Pons (tissue), 1 donor: ENCODE measurements at places on chromosomes 5 and 9.

- DNase-seq: no peak
Observed at GRCh38 chr5:98110791-98111190, 662.7 kb upstream of the RGMB start.

DNA sequence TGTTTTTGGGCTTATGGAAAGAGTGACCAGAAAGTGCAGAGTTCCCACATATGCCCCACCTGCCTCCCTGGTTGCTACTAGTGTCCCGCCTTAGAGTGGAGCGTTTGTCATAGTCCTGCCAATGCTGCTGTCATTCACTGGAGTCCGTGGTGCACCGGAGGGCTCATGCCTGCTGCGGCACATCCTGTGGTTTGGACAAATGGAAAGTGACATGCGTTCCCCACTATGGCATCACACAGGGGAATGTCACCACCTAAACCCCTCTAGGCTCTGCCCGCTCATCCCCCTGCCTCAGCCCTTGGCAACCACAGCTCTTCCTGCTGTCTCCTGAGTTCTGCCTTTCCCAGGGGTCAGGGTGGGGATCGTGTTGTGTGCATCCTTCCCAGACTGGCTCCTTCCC is 29.2 kb downstream of the IRX4 start:
- DNase-seq: no peak

- peak; percentile 92 for DNase-seq
Observed at GRCh38 chr9:101530076-101530711, 3.5 kb upstream of the RNF20 start.

- no peak for DNase-seq
Observed at GRCh38 chr9:97517331-97518089, 16.0 kb downstream of the TMOD1 start.

GRCh38 chr9:84366683-84367082 is 26.1 kb upstream of the SLC28A3 start:
- no peak for DNase-seq

DNA sequence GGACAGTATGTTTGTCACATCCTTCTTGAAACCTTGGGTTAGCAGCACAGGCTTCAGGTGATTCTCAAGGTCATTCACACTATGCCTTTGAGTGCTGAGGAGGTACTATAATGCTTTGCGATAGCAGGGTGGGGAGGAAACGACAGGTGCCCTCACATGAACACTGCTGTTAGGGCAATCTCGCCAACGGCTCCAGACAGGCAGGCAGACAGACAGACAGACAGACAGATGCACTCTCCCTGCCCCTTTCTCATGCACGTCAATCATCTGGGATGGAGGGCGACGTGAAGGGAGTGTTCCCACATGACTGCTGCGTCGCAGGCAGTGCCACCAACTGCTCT is 82.9 kb downstream of the RAPGEF1 start:
- DNase-seq: no peak

DNA sequence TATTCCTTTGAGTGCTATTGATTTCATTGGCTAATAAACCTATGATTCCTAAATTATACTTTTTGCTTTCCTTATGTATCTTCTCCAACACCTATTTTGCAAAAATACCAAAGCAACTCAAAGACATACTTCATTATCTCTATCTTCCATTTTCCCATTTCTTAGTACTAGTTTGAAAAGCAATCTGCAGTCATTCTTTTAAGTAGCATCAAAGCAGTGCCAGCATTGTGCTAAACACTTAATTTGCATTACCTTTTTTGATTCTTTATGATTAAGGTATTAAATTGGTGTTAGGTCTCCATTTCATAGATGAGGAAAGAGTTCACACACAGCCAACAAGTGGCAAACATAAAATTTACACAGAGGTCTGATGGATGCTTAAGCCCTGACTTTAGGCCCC is 330.3 kb downstream of the ARL15 start:
- no peak for DNase-seq

- no peak for DNase-seq
Observed at GRCh38 chr9:34961574-34962490, 3.7 kb downstream of the PHF24 start.

DNA sequence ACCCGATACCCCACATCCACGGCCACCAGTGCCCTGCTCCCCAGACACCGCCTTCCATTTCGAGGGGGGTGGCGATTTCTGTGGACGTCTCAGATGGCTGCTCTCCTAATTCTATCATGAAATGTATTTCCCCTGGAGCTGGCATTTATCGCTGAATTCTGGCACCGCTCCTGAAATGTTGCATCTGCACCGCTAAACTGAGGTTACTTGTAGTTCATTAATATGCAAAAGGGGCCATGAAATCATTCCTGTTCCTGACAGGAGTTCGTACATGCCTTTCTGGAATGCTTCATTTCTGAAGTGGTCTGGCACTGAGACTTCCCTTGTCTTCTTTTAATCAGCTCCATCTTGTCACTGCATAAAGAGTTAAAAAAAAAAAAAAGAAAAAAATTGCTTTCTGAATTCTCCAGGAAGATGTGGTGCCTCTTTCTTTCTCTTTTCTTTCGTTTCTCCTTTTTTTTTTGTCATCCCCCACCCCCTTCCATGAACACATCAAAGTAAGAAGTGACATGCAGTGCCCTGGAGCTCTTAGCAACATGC is 97.7 kb upstream of the SMARCA2 start:
- DNase-seq: no peak

- DNase-seq: no peak
Observed at GRCh38 chr5:820245-820644, 30.5 kb downstream of the ZDHHC11 start.

DNA sequence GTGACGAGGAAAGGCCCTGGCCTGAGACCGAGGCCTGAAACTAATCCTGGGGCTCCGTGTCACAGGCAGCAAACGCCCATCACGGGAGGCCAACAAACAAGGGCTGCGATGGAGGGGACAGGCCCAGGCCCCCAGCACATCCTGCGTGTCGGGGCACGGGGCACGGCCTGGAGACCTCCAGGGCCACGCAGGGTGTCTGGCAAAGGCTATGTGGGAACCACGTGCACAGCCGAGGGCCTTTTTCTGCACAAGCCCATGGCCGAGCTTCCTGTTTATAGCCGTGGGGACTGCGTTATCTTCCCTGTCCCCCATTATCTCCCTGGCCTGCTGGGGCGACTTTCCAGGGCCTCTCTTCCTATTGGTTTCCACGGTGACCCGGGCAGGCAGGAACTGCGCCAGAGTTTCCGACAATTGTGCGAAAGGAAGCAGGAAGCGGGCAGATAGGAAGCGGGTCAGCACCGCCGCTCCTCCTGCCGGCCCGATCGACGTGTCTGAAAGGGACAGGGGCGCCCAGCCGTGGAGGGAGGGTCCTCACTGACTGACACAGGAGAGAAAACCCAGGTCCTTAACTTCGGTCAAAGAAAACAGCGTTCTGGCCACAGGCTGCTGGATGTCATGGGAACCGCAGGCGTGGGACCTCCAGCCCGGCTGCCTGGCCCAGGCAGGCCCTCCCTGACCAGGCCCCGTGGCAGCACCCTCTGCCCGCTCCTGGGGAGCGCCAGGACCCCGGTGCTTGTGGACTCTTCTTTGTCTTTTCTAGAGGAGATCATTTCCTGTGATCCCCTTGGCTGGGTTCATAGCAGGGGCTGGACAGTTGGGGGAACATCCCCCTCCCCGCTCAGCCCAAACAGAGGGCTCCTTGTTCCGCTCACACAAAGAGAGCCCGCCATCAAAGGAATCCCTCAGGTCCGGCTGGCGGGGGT is 29.1 kb upstream of the SEC16A start:
- DNase-seq: peak; percentile 93

DNA sequence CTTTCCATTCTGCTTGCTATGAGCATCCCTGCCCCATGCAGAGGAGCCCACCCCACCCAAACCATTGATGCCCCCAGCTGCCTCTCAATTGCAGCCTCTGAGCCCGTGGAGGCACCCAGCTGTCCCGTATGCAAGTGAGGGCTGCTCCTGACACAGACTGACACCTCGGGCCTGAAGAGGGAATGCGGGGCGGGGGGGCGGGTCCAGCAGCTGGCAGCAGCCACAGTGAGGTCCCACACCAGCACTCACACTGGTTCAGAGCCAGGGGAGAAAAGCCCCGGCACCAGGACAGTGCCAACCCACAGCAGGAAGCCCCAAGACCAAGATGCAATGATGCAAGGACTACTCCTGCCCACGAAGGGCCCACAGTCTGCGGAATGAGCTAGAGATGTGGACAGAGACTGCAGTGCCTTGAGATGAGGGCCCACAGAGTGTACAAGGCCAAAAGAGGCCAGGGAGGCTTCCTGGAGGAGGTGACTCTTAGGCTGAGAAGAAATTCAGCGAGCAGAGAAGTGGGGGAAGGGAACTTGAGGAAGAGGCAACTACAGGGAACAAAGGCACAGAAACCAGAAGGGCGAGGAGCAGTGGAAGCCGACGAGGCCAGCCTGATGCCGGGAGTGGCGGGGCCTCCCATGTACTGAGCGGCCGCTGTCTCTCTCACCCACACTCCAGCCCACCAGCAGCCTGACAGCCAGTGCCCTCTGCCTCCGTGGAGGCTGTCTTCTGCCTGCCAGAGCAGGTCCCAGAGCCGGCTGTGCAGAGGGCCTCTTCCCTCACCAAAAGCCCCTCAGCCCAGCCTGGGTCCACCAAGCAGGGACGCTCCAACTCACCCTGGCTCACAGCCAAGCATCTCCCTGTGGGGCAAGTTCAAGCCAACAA is 9.2 kb downstream of the EEIG1 start:
- DNase-seq: peak; percentile 97

GRCh38 chr9:112249277-112249676 is 74.2 kb upstream of the SUSD1 start:
- no peak for DNase-seq

GRCh38 chr5:40021007-40021406 is 596.2 kb upstream of the DAB2 start:
- DNase-seq: no peak
